ENCODE measurements at places on chromosomes 16 and 17.
A peak's percentile ranks its signal among the peaks of the same experiment; 100 is the strongest.

- no peak for DNase-seq
These were observed 10.0 kb downstream of the TMEM235 start for GRCh38 chr17:78241277-78242023.

GRCh38 chr16:17343028-17343427 lies 127.7 kb downstream of the XYLT1 start:
- DNase-seq = peak; percentile 75

GRCh38 chr17:2263183-2264066 lies 40.2 kb downstream of the SMG6 start:
- no peak for DNase-seq

GRCh38 chr17:68585643-68586042 lies 15.5 kb downstream of the FAM20A start:
- no peak for DNase-seq

- DNase-seq = no peak
These were observed 189.1 kb downstream of the CEP112 start for GRCh38 chr17:66002812-66003211.

DNA sequence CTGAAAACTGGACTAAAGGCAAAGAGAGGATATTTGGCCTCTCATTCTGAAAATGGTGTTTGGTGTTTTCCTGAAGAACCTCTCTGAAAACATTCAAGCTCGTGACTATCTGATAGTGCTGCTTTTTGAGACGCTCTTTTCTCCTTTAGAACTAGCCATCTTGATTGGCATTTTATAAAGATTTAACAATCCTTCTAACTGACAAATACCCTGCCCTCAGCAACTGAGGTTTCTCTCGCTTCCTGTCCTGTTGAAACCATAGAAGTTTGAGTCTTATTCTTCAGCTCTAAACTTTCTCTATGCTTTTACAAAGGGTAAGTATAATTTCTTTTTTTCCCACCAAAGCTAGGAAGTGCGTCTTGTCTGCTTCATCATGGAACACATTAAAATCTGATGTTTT lies 13.3 kb downstream of the CNEP1R1 start:
- no peak for DNase-seq

DNA sequence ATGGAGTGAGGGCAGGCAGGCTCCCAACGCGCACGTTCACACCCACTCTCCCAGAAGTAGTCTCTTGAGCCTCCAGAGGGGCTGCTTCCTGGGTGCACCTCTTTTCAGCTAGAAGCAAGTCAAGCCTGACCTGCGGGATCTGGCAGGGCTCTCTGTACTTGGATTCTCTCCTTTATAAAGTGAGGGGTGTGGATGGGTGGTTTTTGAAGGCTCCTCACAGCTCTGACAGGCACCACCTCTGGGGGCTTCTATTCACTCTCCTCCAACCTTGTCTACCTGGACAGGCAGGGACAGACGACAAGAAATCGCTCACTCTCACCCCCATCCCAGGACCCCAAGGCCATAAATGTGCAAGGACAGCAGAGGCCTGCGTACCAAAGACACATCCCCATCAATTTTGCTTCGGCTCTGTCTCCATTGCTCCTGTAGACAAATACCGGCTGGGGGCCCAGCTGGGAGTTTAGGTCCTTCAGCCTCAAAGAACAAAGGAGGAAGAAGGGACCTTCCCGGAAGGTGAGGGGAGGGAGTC lies 814 bp upstream of the DYNLL2 start:
- DNase-seq = no peak

DNA sequence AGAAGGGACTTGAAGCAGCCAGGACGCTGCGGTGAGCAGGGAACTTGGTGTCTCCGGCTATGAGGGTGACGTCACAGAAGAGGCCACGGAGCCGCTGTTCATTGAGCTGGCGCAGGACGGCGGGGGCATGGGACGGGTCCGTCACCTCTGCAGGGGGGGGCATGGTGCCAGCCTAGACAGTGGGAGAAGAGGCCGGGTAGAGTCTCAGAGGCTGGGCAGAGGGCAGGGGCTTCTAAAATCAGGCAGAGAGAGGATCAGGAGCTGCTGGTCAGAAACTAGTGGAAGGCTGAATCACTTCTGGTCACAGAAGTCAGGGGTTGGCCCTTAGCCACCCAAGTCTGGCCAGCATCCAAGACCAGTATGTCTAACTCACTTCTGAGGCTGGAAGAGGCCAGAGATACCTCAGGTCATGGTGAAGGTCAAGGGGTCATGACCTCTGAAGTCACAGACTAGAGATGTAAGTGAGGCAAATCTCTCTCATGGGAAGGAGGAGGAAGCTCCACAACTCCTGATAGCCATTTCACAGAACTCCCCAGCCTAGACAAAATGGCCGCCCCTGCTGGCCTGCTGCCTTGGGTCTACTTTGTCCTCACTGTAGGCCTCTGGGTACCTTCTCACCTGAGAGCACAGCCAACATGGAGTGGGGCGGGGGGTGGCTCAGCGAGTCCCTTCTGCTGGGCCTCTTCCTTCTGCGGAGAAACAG lies 12.6 kb downstream of the ZBTB4 start:
- no peak for DNase-seq

DNA sequence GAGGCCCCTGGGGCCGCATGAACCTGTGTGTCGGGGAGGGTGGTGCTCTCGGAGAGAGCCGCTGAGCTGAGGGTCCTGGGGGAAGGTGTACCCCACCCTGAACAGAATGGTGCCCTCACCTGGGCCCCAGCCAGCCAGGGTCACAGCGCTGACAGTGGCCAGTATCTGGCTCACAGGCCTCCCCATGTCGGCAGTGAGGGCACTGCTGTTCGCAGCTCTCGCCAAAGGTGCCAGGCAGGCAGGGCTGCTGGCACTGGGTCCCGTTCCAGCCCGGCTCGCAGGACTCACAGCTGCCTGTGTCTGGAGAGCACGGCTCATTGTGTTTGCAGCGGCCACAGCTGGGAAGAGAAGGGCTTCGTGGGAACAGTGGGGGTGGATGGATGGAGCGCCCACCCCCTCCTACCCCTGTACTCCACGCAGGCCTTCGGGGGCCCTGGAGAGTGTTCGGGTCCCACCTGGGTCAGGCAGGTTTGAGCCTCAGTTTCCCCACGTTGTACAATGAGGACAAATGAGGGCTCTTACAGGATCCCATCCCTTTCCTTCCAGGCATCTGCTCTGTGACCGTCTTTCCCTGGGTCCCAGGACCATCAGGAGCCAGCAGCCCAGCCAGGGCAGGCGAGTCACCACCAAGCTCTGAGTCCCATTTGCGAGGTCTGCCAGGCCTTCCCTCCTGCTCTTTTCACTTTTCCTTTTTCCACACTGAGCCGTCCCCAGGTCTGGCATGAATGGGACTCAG lies 5.0 kb downstream of the SCARF1 start:
- no peak for DNase-seq

GRCh38 chr17:60724647-60725046 lies 47.0 kb downstream of the BCAS3 start:
- DNase-seq = no peak

GRCh38 chr17:49148171-49148570 lies 15.6 kb downstream of the B4GALNT2 start:
- DNase-seq = no peak

- DNase-seq = no peak
These were observed 32.7 kb upstream of the AXIN2 start for GRCh38 chr17:65593855-65594845.

- DNase-seq = no peak
These were observed 170.2 kb downstream of the HS3ST3B1 start for GRCh38 chr17:14471052-14471451.

- DNase-seq = no peak
These were observed 91.5 kb upstream of the HAS3 start for GRCh38 chr16:69013991-69014390.

All from CD8-positive, alpha-beta memory T cell (primary cell).